ENCODE measurements at places on chromosomes 2 and 18.

- DNase-seq, result no peak
Measured at GRCh38 chr2:120625865-120626560, 109.7 kb upstream of the GLI2 start.

DNA sequence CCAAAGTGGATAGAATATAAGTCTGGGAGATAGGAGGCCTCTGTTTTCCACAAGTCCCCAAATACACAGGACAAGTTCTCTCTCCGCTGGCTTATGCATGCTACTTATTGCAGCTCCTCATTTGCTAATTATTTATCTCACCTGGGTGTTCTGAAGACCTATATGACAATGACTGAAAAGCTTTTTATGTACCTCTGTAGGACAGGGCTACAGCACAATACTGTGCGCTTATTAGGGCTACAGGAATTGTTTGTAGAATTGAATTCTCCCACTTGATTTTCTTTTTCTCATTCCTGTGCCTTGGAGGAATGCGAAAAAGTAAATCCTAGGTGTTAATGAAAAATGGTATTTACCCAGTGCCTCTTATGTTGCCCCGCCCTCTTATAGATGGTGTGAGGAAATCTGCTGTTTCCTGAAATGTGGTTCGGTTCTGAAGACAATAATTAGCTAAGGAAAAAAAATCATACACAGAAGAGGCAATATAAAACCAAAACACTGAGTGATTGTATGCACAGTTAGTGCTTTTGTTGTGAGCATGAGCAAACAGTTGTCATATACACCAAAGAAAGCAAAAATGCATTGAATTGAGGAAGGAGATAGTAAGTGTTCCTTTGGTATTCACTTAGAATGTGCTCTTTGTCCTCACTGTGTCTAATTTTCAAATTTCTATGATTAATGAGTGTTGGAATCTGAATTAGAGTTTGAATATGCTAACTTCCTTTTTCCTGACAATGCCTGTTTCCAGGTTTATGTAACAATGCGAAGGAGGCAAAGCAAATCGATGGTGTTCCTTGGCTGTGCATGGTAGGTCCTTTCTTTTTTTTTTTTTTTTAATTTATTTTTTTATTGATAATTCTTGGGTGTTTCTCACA, 78.7 kb upstream of the PNPT1 start:
- DNase-seq, result no peak

DNA sequence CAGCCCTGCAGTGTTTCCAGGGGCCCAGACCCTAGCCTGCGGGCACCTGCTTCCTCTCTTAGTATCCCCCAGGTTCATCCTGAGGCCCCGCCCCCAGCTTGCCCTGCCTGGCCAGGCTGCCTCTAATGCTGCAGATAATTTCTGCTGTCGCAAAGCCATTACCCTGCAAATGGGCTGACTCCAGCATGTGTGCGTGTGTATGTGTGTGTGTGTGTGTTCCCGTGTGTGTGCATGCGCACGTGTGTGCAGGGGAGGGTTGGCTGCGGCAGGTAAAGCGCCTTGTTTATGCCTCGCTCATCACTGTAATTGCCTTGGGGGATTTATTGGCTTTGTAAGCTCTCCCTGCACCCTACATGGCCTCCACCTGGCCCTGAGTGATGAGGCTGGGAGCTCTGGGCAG, 7.6 kb upstream of the PRSS56 start:
- no peak for DNase-seq

DNA sequence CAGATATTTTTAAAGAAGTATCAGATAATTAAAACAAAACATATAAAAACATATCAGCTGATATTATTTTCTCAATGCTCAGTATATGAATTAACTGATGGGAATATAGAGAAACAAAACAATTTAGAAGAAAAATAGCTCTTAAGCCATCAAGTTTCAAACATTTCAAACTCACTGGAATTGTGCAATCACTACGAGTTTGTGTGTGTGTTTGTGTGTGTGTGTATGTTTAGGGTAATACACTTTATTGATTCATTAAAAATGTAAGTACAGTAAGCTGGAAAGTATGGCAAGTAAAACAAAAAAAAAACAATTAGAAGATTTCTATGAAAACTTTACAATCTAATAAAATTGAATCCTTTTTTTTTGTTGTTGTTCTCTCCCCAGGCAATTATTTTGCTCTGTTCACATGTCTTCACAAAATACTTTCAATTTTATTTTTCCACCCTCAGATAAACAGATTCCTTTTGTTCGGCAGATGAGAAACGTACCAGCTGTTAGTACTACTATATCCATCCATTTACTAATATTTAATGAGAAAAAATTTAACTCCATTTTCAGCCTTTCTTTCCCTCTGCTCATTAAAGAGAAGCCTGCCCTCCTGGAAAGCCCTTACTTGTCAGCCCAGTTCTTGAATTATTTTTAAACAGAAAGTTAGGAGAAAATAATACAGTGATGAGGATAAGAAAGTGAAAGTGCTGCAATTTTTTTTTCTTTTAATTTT, 87.6 kb downstream of the SLC8A1 start:
- DNase-seq, result no peak

DNA sequence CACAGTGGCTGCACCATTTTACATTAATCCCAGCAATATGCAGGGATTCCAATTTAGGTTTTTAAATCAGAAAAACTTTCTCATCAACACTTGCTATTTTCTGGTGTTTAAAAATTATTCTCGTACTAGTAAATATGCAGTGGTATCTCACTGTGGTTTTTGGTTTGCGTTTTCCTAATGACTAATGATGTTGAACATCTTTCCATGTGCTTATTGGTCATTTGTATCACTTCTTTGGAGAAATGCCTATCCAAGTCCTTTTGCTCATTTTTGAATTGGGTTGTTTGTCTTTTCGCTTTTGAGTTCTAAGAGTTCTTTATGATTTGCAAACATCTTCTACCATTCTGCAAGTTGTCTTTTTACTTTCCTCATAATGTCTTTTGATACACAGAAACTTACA, 62.1 kb upstream of the TCF7L1 start:
- DNase-seq, result no peak

- DNase-seq, result no peak
Measured at GRCh38 chr18:73848656-73849055, 299.0 kb downstream of the FBXO15 start.

- peak; percentile 16 for DNase-seq
Measured at GRCh38 chr2:79887747-79888374, 375.0 kb downstream of the CTNNA2 start.

GRCh38 chr2:23654756-23655155, 269.8 kb downstream of the KLHL29 start:
- DNase-seq, result no peak

- no peak for DNase-seq
Measured at GRCh38 chr2:225293638-225294037, 105.9 kb upstream of the NYAP2 start.

DNA sequence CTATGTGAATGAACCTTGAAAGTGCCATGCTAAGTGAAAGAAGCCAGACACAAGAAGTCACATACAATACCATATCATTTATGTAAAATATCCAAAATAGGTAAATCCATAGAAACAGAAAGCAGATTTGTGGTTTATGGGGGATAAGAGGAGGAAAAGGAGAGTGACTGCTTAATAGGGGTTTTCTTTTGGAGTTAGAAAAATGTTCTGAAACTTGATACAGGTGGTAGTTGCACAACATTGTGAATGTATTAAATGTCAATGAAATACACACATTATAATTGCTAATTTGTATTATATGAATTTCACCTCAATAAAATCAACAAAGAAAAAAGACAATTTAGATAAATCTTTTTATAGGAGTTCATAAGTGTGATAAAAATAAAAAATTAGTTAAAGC, 37.1 kb downstream of the MEMO1 start:
- DNase-seq, result no peak

GRCh38 chr2:207481924-207482323, 47.8 kb upstream of the CREB1 start:
- DNase-seq, result no peak

GRCh38 chr2:19762142-19762541, 139.6 kb downstream of the TTC32 start:
- no peak for DNase-seq

DNA sequence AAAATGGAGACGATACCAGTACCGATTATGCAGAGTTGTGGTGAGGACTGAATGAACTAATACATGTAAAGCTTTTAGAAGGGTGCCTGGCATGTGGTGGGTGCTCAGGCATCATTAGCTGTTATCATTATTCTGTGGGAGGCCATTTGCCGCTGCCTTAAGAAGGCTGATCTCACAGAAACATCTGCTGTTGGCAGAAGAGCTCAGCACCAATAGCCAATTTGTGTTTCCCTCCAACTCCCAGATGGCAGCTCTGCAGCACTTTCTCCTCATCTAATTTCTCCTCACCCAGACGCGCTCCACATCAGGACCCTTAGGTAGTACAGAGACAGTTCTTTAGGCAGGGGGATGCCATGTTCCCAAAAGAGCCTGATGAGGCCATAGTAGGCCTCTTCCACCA, 15.8 kb upstream of the CYP1B1 start:
- DNase-seq, result no peak

GRCh38 chr2:74755386-74755785, 78.5 kb upstream of the HK2 start:
- no peak for DNase-seq

DNA sequence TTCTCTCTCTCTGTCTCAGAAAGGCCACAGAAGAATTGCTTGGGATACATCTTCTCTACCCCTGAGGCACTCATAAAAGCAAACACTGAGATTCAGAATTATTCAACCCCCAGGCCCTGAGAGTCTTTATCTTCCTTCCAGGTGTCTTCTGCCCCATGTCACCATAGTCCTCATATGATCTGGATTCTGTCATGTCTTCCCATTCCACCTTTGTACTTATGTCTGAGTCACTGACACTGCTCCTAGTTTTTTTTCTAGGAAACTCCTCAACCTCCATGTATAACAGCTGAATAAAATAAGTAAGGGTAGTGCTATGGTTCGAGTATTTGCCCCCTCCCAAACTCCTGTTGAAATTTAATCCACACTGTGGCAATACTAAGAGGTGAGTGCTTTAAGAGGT, 11.6 kb downstream of the HIBCH start:
- no peak for DNase-seq

DNA sequence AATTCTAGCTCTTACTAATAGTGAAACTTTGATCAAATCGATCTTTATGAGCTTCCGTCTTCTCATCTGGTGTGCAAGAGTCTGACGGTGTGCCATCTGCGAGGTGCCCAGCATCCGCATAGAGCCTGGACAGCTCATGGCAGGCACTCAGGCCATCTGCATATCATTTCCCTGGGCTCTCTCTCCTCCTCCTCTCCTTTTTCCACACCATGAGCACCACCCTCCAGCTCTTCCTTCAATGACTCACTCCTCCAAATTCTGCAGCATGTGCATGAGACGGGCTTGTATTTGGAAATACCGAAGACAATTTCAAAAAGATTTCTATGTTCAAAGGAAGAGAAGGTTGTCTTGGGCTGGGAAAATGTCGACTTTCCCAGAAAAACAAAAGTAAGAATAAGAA, 161.1 kb downstream of the CCBE1 start:
- DNase-seq, result no peak

GRCh38 chr2:181978351-181979150, 7.1 kb upstream of the PPP1R1C start:
- no peak for DNase-seq

DNA sequence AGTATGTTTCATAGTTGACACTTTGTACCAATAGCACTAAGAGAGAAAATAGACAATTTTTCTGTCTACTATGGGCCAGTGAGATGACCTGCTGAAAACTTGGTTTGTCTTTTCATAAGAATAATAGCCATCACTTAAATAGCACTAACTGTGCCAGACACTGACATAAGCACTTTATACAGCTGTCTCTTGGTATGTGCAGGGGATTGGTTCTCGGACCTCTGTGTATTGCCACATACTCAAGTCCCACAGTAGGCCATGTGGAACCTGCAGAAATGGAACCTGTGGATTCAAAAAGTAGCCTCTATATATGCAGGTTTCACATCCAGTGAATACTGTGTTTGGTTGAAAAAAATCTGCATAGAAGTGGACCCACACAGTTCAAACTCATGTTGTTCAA, 126.7 kb downstream of the XRCC5 start:
- DNase-seq, result no peak

- no peak for DNase-seq
Measured at GRCh38 chr2:105761931-105762515, 17.3 kb downstream of the NCK2 start.

- no peak for DNase-seq
Measured at GRCh38 chr2:192947352-192947751, 752.6 kb upstream of the TMEFF2 start.

All from right kidney (tissue), 9 donors.